ENCODE measurements at places on chromosomes 5 and 9.

GRCh38 chr5:1226839-1227581 is 1.8 kb downstream of the SLC6A18 start:
- DNase-seq = no peak

DNA sequence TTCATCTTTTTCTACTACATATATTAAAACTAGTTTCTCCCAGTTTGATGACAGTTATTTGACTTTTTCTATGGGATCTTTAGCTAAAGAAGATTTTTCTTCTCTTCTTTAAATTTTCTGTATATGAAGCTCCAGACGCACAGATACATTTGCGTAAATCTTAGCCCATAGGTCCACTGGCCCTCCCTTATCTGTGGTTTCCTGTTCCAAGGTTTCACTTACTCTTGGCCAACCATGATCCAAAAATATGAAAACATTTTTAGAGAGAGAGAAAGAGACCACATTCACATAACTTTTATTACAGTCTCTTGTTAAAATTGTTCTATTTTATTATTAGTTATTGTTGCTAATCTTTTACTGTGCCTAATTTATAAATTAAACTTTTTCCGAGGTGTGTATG is 270.2 kb upstream of the DAPK1 start:
- DNase-seq = no peak

DNA sequence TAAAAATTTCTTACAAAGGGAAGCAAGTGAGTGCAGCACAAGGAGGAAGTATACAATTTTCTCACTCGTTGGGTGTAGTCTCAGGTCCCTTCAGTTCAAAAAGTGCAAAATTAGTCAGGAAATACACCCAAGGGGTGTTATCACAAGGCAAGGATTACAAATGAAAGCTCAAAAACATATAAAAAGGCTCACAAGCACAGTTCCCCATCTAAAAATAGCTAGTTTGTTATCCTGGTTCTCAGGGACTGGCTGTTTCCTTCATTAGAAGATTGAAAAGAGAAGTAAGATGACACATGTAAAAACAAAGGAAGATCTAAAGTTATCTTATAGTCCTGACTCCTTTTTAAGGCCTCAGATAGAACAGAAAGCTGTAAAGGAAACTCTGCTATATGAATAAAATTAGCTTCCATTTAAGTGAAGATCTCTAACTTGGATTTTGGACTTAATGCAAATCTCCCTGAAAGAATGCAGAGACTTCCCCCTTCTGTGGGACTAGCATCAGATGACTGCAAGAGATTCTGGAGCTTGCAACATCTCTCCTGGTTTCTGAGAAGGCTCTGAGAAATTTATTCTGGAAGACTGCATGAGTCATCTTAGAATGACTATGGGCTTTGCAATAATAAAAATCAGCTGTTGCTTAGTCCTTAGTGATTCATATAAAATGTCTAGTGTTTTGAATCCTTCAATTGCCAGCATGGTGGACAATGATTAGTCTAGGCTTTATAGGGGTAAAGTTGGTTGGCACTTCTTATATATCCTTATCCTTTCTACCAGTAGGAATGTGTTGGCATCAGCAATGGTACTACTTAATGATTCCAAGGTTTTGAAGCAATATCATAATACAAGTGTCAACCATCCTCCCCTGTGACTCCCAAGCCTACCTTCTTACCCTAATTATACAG is 25.4 kb downstream of the DAB2 start:
- DNase-seq = peak; percentile 95

- DNase-seq = no peak
These were observed 7.3 kb upstream of the SPARC start for GRCh38 chr5:151694035-151694485.

DNA sequence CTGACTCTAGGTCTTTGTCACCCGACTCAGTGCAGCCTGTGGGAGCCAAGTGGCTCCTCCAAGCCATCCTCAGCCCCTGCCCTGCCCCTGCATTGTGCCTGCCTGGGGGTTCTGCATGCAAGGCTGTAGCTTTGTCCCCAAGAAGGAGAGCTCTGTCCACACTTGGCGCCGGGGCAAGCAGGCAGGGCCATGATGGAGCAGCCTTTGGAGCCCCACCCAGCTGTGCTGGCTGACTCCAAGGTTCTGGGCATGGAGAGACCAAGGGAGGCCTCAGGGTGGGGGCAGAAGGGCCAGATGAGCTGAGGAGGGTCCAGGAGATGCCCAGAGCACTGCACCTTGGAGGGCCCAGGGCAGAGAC is 226.2 kb downstream of the CACNA1B start:
- DNase-seq = no peak
